ENCODE measurements at places on chromosomes 12 and 14.

DNA sequence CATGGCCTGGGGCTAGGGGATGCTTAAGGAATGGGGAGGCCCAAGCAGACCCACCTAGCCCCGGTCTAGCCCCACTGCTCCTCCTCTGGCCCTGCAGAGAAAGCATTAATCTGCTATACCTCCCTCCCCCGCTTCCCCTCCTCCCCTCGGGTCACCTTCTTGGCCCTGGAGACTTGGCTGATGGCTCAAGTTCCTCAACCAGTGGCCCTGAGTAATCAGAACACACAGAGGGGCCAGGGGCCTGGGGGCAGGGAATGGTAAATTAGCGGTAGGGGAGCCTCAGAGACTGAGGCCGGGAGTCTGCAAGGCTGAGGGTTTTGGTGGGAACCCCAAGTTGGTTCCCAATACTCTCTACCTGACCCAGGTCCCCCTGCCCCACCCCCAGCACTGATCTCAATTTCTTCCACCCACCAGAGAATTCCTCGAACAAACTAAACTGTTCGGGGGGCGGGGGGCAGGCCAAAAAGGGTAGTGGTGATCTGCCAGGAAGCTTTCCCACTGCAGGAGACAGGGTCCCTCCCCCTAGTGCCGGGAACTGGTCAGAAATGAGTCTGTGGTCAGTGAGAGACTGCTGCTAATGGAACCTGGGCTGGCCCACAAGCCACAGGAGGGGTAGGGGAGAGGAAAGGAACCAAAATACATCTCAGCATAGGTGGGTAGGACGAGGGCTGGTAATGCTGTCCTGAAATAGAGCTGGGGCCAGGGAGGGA is 12.8 kb upstream of the SMARCD1 start:
- no peak for DNase-seq

- no peak for DNase-seq
These were observed 17.1 kb downstream of the SYNE3 start for GRCh38 chr14:95499354-95499750.

DNA sequence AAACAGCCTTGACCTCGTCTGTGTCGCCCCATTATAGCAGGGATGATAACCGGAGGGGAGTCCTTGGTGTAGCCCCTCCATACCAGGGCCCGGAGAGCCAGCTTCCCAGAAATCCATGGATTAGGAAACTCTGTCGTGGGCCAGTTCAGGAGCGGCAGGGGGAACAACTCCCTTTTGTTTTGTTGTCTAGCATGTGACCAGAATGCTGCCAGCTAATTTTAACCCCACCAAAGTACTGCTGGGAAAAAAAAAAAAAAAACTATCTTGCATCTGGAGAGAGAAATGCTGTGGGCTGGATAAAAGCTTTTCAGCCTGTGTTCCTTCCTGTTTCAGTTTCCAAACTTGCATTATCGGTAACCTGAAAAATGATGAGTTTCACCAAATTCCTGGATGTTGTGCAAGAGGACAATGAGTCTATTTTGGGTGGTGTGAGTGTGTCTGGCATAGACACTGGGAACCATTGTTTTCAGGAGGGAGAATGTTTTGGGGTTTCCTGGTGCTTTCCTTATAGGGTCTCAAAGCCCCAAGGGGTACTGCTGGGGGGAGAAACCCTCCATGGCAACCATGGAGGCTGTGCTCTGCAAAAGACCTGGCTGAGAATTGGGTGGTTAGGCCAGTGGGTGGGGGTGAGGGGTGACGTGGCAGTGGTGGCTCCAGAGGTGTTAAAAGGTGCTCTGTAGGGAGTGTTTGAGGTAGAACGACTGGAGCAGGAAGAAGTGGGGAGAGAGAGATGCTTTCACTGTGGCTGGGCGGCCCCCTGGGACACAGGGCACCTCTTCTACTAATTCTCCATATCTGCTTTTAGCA is 14.9 kb upstream of the IRF2BPL start:
- no peak for DNase-seq

- DNase-seq = no peak
These were observed 301.6 kb downstream of the PCNX1 start for GRCh38 chr14:71208702-71209357.

GRCh38 chr12:42094277-42094676 is 50.4 kb downstream of the GXYLT1 start:
- peak; percentile 16 for DNase-seq

DNA sequence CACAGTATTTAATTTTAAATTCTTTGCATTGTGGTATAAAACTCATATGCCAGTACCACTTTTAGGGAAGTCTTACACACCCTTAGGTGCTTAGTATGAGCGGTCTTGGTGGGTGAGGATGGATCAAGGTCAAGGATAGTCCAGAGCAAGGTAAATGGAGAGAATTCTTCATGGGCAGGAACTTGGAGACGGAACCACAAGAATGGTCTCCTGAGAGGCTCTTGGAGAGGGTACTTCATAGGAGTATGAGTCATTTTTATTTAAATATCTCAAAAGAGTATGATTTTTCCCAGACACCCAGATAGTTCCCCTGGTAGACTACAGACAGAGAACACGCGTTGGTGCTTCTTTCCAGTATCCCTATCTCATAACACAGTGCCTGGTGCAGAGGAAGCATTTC is 21.9 kb downstream of the HSPB8 start:
- no peak for DNase-seq

GRCh38 chr12:14905269-14906004 is 19.8 kb upstream of the MGP start:
- no peak for DNase-seq

- DNase-seq = no peak
These were observed 4.5 kb downstream of the DCN start for GRCh38 chr12:91178139-91178561.

- no peak for DNase-seq
These were observed 429.4 kb downstream of the ZFP36L1 start for GRCh38 chr14:68363466-68363842.

DNA sequence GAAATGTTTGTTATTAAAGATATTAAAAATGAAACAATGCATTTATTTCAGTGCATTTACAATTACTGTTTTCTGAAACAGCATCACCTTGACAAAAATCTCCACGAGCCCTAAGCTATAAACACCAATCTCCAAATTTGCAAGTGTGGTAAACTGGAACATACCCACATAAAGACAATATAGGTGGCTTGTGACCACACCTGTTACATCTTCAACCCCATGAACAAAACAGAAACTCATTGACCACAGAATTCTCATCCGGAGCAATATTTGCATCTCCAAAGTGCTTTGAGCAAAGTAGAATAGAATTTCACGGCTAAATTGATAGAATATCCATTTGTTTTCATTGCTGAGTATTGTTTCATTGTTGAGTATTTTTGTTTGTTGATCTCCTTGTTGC is 375.2 kb upstream of the FLRT2 start:
- DNase-seq = no peak

DNA sequence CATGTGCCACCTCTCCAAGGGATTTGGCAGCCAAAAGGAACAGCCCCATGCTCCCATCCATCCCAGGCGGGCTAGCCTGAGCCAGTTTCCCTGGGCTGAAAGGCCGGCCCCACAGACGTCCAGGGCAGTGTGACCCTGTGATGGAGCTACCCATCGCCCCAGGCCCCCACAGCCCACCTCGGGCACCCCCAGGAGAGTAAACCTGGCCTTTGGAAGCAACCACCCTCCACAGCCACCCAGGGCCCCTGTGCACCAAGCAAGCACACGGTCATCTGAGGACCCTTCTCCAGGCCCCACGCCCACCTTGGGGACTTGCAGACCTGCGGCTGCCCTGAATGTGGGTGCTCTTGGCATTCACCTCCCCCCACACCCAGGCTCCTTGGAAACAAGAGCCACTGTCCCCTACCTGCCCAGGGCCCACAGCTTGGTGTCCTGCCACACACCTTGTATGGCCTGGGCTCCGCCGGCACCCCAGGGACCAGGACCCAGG is 8.4 kb downstream of the AHNAK2 start:
- DNase-seq = no peak

DNA sequence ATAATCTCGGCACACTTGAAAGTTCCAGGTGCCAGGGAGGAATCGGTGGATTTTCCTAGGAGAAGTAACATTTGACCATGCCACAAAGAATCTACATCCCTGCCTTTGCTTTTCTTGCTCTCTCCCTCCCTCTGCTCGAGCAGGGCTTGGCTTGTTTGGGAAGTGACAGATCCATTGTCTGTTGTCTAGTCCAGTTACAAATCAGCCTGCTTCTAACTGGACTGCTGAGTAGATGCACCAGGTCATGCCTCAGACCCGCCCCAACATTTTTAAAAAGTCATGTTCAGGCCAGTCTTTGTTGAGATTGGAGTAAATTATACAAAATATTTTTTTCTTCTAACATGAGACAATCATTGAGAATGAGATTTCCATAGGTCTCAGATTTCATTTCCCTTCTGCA is 153.4 kb downstream of the GCH1 start:
- DNase-seq = no peak

- no peak for DNase-seq
These were observed 16.7 kb downstream of the AHSA1 start for GRCh38 chr14:77474479-77475177.

- DNase-seq = no peak
These were observed 254.3 kb downstream of the MSRB3 start for GRCh38 chr12:65532764-65533163.

GRCh38 chr12:109263439-109263838 is 45.6 kb downstream of the FOXN4 start:
- DNase-seq = no peak

- DNase-seq = no peak
These were observed 347.3 kb downstream of the GLT1D1 start for GRCh38 chr12:129200576-129200975.

GRCh38 chr12:126342866-126343265 is 1277.6 kb downstream of the AACS start:
- DNase-seq = no peak

GRCh38 chr14:99325016-99325415 is 53.0 kb upstream of the BCL11B start:
- no peak for DNase-seq

DNA sequence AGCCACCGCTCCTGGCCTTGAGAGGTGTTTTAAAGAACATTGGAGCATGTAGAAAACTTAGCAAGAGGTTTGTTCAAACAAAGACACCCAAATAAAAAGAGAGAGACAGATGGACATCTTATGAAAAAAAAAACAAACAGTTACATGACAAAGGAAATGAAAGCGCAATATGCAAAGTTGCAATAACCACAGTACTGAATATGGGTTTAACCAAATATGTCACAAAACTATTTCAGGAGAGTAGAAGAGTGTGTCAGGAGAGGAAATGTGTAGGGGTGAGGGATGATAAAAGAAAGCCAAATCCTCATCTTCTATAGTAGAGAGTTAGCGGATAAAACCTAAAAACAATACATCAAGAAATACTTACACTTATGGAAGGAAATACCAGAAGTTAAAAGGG is 98.4 kb downstream of the GTF2A1 start:
- no peak for DNase-seq

DNA sequence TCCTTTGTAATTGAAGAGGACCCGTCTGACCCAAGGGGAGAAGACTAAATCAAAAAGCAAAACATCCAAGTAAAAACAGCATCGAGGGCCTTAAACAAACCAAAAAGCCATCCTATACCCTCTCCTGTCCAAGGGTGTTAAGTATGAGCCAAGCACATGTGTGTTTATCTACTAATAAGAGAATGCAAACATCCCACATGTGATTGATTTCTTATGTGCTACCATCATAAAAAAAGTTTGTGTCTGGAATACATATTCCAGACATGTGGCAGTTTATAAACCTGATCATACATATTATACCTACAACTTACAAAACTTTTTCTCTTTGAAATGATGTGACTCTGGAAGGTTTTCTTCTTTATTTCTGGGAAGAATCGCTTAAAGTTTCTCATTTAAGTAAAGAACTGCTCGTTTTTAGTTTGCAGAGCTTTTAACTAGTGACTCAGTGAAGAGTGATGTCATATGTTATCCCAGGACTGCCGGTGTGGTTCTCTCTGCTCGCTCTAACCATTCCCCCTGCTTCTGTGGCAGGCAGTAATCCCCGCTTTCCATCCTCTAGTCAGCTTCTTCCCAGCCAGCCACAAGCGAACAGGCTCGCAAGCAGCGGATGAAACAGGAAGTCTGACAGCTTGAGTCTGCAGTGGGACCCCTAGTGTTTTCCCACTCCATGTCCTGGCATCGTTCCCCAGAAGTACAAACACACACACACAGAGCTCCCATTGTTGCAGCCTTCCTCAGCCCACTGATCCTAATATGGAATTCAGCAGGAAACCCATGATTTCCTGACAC is 431 bp upstream of the RHOJ start:
- no peak for DNase-seq

DNA sequence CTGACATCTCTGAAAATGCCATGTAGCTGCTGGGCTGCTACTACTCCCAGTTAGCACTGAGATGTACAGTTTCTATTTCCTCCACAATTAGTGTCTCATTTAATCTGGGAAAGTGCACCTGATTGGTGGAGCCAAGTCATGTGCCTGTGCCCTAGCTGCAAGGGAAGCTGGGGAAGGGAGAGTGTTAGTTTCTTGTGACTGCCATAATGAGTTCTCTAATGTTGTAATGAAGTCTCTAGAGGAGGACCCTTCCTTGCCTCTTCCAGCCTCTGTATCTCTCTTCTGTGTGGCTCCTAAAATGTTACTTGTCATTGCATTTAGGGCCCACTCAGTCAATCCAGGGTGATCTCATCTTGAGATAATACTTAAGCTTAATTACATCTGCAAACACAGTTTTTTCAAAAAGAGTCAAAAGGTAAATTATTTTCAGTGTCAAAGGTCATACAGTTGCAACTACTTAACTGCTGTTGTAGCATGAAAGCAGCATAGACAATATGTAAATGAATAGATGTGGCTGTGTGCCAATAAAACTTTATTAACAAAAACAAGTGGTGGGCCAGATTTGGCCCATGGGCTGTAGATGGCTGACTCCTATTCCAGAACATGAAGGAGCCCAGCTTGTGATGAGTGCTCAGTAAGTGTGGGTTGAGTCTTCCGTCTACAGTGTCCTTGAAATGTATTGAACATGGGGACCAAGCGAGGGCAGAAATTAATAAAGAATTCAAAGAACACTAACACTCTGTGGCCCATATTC is 137.2 kb upstream of the MAP1LC3B2 start:
- no peak for DNase-seq

DNA sequence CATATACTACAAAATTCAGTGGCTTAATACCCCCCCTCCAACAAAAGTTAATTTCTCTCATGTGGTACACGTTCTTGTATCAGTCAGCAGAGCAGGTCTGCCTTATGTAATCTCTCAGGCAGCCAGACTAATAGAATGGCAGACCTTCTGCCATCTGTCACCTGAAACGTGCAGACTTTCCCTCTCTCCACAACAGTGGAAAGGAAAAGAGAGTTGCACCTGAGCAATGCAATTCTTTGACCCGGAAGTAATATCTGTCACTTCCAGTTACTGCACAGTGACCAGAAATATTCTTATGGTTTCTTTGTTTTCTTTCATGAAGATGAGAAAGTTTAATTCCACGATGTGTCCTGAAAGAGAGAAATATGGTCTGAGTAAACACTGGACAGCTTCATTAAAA is 14.4 kb downstream of the KERA start:
- DNase-seq = no peak

DNA sequence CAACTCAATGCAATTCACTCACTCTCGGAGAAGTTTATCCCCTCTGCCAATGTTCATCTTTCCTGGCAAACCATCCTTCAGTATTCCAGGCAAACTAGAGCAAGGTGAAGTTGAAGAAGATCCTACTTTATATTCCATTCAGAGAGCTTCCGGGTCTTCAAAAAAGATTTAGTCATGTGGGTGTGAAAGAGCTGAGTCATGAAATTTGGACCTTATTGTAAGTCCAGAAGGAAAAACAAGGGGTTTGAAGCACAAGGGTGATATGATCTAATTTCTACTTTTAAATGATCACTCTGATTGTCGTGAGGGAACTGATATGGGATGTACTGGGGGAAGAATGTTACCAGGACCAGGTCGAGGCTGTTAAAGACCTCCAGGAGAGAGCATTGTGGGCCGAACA is 2.8 kb upstream of the PRH2 start:
- DNase-seq = no peak
